Activated T-cell treated with anti-CD3 and anti-CD28 coated beads, Interleukin-2, amount 50 U/mL, for 24 hours (primary cell): ENCODE measurements at places on chromosomes 7 and 10.

DNA sequence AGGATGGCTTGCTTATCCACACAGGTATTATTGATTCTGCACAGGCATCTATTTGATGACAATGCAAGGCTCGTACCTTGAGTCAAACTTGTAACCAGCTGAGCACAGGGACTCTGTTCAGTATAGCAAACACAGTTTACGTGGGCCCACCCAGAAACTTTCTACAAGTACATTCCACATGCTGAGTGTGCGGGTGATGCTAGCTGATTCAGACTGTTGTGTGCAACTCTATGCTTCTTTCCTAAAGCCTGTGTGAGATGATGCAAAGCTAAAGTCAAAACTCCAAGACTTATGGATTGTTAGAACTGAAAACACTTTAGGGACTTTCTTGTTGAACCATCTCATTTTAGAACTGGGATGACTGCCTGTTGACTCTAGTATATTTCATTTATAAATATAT lies 21.5 kb upstream of the CALD1 start:
- no peak for DNase-seq

DNA sequence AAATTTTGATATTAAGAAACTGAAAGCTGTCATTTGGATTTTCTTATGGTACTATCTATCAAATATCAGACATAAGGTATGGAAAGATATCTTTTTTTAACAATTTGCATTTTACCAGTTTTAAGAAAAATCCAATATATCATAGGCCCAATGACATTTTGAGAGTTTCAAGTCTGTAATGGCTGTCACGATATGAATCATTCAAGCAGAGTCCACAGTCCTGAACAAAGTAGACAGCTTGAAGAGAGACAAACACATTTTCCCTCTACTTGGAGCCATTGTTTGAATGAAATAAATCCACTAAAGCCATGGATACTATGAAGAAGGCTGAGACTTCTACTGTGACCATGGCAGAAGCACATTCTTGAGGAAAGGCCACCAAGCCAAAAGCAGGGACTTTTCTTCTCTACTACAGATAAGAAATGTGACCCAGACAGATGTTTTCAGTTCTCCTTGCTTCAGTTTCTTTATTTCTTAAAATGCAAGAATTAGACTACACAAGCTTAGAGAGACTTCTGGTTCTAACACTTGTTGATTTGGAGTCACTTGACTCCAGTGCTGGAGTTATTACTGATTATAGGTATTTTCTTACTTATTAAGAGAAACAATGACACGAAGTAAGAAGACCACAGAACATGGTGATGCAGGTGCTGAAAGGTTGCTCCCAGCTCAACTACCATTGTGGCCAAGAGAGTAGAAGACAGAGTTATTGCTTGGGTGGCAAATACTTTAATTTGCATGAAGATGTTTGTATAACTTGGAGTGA lies 429.1 kb downstream of the KIF20B start:
- no peak for DNase-seq

DNA sequence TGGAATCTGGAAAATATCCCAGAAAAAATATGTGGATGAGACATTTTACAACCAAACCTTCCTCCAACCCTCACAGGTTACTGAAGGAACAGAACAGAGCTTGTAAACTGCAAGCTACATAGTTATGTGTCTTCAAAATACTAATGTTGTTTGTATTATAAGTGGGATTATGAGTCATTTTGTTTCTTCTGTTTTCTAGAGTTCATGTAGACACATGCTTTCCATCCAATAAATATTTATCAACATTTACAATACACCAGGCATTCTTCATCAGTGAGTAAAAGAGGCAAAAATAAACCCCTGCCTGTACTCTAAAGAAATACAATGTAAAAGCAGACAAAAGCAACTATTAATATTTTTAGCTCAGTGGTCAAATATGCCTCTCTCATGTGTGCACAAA lies 38.0 kb upstream of the TES start:
- no peak for DNase-seq

DNA sequence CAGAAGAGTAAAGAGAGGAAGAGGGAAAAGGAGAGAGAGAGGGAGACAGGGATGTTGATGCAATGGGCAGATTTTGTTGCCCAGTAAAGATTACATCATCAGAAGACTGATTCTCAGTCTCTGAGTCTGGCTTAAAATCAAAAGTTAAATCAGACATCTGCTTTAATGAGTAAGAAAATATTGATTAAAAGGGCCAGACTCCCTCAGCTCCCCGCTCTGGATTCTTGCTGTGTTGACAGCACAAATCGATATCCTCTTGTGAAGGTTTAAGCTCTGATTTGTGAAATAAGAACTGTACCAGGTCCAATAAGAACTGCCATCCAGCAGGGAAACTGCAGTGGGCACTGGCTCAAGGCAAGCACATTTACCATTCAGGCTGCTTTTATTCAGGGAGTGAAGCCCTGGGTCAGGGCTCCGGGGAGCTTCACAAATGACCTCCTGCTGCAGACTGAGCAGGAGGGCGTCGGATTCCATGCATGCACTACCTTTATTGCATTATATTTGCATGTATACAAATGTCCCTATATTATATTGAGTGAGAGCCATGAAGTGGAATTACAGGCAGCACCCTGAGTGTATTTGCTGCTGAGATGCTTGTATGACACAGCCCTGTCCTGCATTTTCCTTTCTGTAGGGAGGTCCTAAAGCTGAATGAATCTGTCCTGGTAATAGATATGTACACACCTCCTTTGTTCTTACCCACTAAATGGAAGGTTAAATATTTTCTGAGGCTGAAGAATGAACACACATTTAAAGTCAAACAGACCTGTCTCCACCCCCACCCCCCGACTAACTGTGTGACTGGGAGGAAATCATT lies 401.5 kb downstream of the REEP3 start:
- no peak for DNase-seq

DNA sequence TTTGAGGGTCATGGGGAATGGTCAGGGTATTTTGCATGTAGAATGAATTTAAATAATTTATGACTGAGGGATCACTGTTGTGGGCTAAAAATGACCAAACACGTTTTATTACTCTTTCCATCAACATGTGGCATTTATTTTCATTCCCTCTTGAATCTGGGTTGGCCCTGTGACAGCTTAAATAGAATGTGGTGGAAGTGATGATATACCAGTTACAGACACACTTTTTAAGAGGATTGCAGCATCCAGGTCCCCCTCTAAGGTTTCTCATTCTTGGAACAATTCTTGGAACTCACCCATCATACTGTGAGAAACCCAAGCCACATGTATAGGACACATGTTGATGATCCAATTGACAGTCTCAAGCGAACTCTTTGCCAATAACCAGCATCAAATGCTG lies 272.4 kb downstream of the ETV1 start:
- DNase-seq: no peak
